ENCODE measurements at places on chromosomes 4 and X.

- no peak for DNase-seq
Measured at GRCh38 chr4:185307136-185307950, 88.4 kb downstream of the LRP2BP start.

DNA sequence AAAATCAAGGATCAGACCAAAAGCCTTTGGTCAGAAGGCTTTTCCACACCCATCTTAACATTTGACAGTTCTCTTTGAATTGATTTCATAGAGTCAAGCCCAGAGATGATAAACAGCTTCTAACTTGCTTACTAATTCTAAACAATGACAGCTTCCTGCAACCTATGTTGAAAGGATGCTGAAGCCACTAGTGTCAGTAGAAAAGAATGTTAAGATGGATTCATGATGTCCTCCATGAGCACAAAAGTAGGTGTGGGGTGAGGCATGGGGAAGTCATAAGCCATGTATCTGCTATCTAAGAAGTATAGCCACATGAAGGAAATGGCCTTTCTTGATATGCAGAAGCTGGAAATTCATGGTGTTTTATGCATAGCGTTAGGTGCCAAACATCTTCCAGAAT lies 269.3 kb downstream of the DHX15 start:
- DNase-seq, result no peak

- no peak for DNase-seq
Measured at GRCh38 chrX:101136235-101136634, 38.2 kb downstream of the CENPI start.

- DNase-seq, result no peak
Measured at GRCh38 chr4:87354168-87355102, 31.8 kb upstream of the HSD17B13 start.

DNA sequence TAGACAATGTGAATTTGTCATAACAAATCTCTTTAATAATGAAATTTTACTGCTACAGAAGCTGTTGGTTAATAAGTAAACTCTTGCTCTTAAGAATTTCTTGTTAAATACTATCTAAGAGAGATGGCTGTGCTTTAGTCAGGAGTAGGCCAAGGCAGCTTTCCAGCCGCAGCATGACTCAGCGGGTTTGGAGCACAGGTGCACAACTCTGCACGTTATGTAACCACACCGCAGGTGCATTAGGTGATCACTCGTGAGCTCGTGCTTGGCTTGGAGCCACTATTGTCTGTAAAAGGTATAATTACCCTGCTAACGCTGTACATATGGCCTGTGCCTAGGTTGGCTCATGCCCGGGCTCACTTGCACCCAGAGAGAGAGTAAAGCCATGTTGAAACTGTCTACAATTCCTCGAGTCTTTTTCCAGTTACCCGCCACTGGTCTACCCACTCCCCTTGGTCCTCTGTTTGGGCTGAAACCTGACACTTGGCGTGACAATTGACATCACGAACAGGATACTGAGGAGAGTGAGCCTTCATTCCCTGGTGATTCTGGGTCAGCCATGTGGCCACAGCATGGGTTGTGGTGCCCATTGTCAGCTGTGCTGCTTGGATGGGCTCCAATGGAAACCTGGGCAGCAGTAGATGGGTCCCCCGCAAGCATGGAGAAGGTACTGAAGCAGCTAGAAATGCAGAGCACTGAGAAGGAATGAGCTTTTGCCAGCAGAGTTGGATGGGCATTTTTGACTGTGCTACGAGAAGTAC lies 18.4 kb upstream of the ANAPC4 start:
- DNase-seq, result no peak

DNA sequence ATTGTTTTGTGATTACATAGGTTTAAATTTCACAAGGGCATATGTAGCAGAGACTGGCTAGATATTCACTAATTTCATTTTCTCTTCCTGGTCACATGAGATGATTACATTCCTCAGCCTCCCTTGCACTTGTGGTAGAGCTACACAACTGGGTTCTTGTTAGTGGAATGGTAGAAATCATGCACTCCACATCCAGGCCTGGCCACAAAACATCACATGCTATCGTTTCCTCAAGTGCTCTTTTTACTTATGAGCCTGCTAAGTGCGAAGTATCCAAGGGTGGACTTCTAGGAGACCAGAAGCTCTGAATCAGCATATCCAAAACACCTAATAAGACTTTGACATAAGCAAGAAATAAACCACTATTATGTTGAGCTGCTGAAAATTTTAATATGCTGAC lies 26.4 kb upstream of the HPGDS start:
- no peak for DNase-seq

- DNase-seq, result peak; percentile 18
Measured at GRCh38 chrX:53184836-53185235, 40.2 kb downstream of the KDM5C start.

GRCh38 chr4:176953021-176953420 lies 160.3 kb upstream of the VEGFC start:
- no peak for DNase-seq

DNA sequence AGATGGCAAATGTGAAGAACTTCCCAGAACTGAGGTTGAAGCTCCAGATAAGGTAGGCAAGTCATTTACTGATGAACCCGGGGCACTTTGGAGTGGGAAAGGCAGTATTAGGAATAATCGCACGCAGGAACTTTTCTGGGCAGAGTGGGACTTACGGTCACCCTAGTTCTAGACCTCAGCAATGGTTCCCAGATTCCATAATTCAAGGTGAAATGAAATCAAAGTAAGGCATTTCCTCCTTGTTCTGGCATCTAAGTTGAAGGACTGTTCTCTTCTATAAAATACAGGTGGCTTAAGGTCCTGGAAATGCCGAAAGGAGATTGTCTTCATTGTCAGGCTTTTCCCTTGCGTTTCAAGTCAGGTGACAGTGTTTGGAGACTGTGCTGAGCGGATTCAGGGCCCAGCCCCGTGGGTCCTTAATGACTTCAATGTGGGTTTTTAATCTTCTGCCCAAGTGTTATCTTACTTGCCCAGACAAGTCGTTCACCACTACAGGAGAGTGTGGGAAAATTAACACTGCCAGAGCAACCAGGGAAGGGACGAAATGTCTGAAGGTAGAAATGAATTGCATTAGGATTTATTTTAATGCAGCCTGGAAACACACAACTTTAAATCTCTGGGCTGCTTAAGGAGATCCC lies 52.1 kb upstream of the STOX2 start:
- no peak for DNase-seq

DNA sequence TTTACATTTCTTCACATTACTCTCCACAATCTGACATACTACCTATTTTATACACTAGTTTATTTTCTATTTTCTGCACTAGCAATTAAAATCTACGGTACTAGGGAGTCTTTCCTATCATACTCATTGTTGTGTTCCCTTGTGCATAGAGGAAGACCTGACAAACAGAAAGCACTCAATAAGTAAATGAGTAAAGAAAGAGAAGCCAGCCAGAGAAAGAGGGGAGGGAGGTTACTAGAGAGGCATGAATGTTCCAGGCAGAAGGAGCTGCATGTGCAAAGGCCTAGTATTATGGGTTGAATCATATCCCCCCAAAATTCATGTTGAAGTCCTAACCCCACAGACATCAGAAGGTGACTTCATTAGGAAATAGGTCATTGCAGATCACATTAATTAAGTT lies 114.0 kb downstream of the ZAR1 start:
- DNase-seq, result no peak

DNA sequence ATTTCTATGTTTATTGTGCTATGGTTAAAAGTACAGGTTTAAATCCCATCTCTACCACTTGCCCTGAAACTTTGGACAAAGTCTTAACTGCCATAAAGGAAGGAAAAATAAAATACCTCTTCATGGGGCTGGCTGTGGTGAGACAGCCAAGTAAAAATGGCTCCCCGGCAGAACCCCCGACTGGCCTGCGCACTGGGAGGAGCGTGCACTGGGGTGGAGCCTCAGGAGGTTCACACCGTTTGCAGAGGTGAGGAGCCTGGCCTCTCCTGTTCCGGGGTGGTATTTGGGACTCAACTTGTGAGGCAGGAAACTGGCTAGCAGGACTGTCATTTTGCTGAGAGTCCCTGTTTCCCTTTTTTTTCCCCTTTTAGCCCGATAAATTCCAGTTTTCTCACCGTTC lies 47.8 kb downstream of the CORIN start:
- no peak for DNase-seq

GRCh38 chr4:53459548-53459947 lies 82.1 kb downstream of the FIP1L1 start:
- no peak for DNase-seq

DNA sequence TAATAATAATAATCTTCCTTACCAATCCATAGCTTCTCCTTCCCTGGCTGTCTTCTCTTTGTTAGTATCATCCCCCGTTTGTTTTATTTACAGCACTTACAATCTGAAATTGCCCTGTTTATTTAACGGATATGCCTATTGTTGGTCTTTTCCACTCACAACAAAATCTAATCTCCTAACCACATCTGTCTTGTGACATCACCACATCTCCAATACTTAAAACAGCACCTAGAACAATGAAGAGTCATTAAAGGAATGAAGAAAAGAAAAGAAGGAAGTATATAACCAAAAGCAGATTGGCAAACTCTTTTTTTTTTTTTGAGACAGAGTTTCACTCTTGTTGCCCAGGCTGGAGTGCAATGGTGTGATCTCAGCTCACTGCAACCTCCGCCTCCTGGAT lies 38.7 kb upstream of the JADE1 start:
- DNase-seq, result no peak

DNA sequence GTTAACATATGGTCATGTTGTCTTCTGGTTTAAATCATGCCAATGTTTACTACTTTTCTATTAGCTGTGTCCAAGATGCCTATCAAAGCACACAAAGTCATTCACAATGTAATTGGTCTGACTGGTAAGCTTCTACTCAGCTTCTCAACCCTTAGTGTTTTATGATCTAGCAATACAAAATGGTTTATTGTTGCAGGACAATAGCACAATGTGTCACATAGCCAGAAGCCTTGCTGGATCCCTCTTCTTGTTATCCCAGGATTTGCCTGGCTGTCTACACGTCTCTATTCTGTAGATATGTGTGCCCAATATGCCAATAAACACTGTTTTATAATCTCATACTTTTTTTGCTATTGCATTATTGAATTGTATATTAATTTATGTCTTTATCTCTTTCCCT lies 1111.0 kb upstream of the AGA start:
- no peak for DNase-seq

DNA sequence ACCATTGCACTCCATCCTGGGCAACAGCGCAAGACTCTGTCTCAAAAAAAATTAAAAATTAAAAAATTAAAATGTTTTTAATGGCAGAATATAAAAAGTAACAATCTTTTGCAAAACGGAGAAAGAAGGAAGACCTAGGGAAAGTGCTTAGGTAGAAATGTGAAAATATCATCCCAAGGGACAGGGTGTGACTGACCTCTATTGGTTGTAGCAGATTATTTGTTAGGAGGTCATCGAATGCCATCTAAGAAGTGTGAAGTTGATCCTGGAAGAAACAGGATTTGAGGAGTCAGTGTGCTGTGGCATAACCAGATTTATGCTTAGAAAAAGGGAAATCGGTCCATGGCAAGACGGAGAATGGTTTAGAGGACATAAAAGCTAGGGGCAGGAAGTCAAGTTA lies 18.1 kb upstream of the C4orf36 start:
- no peak for DNase-seq

DNA sequence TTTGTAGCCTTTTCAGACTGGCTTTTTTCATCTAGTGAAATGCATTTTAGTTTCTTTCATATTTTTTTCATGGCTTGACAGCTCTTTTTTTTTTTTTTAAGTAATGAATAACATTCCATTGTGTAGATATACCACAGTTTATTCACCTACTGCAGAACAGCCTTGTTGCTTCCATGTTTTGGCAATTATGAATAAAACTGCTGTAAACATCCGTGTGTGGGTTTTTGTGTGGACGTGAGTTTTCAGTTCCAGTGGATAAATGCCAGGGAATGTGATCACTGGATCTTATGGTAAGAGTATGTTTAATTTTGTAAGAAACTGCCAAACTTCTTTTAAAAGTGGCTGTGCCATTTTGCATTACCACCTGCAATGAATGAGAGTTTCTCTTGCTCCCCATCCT lies 160.8 kb downstream of the SOWAHB start:
- DNase-seq, result no peak

DNA sequence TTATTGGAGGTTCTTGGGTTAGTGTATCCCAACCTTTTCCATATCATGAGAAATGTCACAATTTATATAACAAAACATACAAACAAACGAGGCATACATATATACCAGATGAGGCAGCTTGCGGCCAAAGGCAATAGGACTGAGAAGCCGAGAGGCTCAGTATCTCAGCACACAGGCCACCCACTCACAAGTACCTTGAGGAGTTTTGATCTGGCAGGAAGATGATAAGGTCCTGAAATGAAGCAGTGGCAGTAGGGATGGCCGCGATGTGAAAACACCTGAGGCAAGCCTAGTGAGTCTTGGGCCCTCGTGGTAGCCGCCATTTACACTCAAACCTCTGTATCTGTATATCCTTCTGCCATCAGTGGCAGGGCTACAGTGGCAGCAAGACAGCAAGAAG lies 55.3 kb upstream of the PRPS1 start:
- no peak for DNase-seq

- DNase-seq, result no peak
Measured at GRCh38 chr4:140579278-140579677, 10.5 kb upstream of the UCP1 start.

DNA sequence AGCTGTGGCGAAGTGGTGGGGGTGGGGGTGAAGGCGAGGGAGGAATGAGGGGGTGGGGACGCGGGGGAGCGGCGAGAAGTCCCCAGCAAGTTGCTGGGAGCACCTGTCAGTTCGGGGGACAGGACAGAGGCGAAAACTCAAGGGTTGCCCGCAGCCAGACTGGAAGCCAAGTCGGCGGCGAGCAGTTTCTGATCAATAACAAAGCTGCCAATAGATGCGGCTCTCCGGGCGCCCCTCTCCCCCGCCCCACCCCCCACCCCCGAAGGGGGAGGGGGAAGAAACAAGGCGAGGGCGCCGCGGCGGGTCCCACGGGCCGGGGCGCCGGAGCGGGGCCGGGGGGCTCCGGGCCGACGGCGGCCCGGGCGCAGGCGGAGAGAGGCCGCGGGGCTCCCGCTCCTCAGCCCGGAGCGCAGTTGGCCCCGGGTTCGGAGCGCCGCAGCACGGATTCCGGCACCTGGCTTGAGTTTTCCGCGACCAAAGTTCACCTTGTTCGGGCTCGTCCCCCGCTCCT lies 379 bp downstream of the PDGFC start:
- DNase-seq, result no peak

DNA sequence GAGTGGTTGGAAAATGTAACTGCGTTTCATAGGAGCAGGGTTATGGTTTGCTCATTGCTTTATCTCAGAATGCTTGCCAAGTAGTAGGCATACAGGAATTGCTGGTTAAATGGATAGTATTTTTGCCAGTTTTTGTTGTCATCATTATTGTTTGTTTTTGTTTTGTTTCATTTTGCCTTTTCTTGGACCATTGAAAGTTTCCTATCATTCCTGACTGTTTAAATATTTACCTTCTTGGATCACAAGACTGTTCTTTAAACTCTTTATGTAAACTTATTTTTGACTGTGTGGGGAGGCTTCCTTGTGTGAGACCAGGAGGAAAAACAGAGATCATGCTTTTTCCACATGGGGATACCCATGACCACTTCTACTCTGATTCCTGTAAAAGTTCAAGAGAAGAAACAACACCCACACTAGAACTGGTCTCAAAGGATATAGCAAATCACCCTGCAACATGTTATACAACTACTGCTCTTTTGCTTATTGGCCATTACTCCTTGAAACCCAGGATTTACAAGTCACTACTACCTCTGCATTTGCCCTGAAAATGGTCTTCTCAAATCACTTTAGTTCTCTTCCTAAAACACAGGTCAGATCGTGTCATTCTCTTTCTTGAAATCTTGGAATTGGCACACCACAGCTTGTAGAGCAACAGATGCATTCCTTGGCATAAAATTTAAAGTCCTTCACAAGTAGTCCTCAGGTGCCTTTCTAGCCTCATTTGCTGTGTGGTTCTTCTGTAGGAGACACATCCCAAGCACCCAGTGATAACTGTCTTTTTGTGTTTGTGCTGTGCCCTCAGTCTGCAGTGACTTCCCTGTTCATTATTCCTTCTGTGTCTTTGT lies 51.3 kb downstream of the FNIP2 start:
- DNase-seq, result no peak
